NCI-H446 (cell line): ENCODE measurements at places on chromosomes 4 and X.

DNA sequence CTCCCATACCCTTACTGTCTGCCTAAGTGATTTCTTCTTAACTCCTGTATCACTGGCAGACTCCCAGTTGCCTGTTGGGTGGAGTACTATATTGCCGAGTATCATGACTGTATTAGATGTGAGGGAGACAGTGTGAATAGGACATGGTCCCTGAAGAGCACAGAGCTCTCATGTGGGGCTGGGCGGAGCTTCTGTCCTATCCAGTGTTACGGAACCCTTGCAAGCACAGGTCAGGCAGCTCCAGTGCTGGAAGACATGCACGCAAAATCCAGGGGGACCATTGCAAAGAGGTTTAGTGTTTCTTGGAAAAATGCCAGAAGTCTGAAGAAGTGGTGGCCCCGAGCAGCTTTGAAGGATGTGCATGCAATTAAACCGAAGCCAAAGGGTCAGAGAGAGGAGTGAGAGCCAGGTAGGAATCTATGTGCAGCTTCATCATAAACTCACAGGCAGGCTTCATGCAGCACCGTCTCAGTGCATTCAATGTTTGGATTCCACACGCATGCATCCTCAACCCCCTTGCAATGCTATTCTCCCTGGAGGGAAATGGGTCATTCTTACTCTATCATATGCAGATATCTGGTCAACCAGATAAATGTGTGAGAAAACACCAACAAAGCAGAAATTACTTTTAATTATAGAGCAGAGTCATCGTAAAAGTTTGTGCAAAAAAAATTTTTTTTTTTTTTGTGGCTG is 49.7 kb upstream of the DHRSX start:
- DNase-seq, result no peak

GRCh38 chr4:185709802-185710486 is 102.0 kb downstream of the SORBS2 start:
- DNase-seq, result no peak

GRCh38 chr4:4859325-4859798 is at the start of gene MSX1:
MSX1 (plus strand) TSS chr4:4859665; CDS start chr4:4859900, 235 bp downstream.
- DNase-seq, result peak; percentile 3

- no peak for DNase-seq
Measured at GRCh38 chrX:129618997-129619396, 35.8 kb downstream of the APLN start.

- no peak for DNase-seq
Measured at GRCh38 chrX:13587786-13588477, 18.5 kb downstream of the EGFL6 start.

DNA sequence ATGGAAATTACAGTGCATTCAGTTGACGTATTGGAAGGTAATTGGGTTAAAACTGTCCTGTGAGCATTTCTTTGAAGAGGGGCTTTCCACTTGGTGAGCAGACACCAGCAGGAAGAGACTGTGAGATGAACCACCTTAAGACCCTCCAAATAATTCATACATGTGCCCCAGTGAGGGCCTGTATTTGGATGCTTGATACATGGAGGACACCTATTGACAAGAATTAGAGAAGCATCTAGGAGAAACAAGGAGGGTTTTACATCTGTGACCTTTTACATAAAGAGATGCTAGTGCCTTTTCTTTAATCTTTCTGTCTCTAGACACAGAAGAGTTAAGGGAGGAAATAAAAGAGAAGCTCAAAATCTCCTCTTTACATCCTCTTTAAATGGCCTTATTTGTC is 1115.3 kb upstream of the IGFBP7 start:
- DNase-seq, result no peak

DNA sequence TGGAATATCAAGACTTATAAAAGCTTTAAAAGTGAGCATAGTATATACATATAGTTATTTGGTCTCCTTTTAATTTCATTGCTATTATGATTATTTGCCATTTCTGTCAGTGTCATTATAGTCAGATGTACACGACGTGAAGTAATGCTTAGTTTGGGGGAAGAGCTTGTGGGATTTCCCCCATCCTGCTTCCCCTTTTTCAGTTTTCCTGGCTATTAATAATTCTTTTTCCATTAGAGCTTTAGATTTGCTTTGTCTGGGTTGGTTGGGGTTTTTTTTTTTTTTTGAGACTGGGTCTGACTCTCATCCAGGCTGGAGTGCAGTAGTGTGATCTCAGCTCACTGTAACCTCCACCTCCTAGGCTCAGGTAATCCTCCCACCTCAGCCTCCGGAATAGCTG is 5.4 kb downstream of the ABCE1 start:
- no peak for DNase-seq

DNA sequence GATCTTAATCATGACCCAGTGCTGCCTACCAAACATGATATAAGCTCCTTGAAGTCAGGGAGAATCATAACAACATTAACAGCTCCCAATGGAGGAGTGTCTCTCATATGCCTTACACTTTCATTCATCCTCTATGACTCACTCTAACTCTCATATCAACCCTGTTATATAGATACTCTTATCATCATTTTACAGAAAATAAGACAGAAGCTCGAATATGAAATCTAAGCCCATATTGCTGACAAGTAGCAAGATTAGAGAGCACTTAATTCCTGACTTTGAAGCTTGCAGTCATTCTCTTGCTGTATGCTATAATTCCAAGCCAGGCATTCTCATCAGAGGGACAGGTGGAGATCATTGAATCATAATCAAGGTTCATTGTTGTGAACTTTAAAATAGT is 476.7 kb upstream of the ATOH1 start:
- no peak for DNase-seq

DNA sequence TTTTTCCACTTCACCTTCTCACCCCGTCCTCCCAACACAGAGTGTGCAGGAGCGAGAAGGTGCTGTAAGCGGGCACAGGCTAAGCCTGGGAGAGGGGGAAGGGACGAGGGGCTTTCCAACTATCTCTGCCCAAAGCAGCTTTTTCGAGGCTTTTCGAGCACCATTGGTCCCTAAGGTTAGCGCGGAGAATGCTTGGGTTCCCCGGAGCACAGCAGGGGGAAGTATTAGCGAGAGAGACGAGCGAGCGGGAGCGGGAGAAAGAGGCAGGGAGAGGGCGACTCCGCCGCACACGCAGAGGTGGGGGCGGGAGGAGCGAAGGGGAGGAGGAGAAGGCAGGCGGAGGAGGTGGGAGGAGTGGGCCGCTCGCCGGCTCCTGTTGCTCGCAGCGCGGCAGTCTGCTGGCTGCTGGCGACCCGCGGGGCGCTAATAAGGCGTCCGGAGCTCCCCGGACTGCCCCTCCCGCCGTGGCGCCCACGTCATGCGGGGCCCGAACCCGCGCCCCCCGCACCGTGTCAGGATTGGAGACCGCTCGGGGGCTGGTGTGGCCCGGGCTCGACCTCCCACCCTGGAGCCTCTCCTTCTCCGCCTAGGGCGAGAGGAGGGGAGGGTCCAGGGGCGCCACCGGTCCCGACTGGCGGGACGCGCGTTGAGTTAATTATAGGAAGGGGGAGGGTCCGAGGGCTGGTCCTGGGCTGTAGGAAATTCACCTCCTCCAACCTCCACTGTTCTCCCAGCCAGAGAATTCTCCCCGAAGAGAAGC is at the start of gene ADAMTS3:
Gene ADAMTS3 (minus strand): TSS at position 263 of the 760 bp plus-strand sequence. CDS start 459 bp downstream, outside the sequence.
- DNase-seq, result no peak

DNA sequence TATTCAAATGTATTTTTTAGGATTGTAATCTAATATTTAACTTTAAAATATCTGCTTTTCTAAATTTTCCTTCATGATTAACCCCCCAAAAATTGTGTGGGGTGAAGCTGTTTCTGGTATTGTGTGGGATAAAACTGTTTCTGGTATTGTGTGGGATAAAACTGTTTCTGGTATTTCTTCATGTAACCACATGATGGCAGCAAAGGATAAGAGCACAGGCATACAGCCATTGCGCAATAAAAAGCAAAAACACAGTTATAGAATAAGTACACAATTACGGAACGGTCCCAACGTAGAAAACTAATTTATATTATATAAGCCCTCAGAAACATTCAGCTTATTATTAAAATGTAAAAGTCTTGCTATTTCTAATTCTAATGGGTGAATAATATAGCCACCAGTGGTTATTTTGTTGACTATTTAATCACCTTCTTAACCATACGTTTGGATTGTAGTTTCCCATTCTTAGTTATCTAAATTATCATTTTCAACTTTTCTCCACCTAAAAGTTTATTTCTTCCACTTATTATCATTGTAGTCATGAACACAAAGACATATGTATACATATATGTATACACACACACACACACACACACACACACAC is 333.9 kb upstream of the FSTL5 start:
- peak; percentile 16 for DNase-seq

- peak; percentile 46 for DNase-seq
Measured at GRCh38 chr4:168521721-168522120, 24.9 kb downstream of the PALLD start.

GRCh38 chr4:39154009-39154408 is 28.3 kb upstream of the WDR19 start:
- no peak for DNase-seq

DNA sequence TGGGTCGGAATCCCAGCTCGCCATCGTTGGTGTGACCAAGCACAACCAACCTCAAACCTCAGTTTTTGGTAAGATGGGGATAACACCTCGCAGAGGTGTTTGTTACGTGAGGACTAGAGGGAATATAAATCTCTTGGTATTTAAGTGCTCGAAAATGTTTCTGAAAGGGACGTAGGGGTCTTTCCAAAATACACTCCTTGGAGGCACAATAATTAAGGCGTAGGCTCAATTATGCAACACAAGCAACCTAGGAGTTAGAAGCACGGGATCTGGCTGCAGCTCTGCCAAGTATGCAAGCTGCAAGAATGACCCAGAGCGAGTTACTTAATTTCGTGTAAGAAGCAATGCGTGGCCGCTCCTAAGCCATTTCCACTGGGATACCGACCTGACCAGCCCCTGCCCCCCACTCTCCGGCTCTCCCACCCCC is 552 bp downstream of the ADH5 start:
- DNase-seq, result no peak

- no peak for DNase-seq
Measured at GRCh38 chr4:103756741-103757140, 37.0 kb upstream of the TACR3 start.

DNA sequence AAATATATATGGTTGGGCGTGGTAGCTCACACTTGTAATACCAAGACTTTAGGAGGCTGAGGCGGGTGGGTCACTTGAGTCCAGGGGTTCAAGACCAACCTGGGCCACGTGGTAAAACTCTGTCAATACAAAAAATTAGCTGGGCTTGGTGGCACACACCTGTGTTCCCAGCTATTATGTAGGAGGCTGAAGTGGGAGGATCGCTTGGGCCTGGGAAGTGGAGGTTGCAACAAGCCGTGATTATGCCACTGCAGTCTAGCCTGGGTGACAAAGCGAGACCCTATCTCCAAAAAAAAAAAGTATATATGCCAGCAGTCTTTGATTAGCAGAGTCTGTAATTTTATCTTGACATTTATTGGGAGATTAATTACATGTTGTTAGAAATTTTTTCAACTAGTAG is 8.7 kb downstream of the EIF2S3 start:
- no peak for DNase-seq

DNA sequence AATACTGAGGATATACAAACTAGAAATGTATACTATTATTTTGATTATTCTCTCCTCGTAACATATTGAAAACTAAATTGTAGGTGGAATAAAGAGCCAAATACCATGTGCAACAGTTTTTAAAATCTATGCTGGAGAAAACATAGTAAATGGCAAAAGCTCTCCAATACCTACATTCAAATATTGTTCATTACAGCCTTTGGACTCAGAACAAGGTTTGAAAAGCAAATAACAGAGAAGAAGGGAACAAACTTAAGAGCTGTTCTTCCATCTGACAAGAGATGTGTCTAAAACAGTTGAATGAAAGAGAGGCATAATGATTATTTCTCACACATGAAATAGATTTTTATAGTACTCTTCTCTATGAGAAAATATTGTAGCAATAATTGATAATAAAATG is 25.0 kb upstream of the UGT2B7 start:
- DNase-seq, result no peak

DNA sequence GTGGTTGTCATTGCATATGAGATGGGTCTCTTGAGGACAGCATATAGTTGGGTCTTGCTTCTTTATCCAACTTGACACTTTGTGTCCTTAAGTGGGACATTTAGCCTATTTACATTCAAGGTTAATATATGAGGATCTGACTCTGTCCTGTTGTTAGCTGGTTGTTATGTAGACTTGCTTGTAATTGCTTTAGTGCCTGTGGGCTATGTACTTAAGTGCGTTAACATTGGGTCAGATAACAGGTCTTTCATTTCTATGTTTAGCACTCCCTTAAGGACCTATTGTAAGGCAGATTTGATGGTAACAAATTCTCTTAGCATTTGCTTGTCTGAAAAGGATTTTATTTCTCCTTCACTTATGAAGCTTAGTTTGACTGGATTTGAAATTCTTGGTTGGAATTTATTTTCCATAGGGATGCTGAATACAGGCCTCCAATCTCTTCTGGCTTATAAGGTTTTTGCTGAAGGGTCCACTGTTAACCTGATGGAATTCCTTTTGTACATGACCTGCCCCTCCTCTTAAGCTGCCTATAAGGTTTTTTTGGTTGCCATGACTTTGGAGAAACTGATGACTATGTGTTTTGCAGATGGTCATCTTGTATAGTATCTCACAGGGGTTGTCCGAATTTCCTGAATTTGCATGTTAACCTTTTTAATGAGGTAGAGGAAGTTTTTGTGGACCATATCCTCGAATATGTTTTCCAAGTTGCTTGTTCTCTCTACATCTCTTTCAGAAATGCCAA is 162.0 kb downstream of the NKX6-1 start:
- DNase-seq, result no peak

- DNase-seq, result peak; percentile 38
Measured at GRCh38 chr4:1167244-1167949, 5.0 kb downstream of the SPON2 start.

DNA sequence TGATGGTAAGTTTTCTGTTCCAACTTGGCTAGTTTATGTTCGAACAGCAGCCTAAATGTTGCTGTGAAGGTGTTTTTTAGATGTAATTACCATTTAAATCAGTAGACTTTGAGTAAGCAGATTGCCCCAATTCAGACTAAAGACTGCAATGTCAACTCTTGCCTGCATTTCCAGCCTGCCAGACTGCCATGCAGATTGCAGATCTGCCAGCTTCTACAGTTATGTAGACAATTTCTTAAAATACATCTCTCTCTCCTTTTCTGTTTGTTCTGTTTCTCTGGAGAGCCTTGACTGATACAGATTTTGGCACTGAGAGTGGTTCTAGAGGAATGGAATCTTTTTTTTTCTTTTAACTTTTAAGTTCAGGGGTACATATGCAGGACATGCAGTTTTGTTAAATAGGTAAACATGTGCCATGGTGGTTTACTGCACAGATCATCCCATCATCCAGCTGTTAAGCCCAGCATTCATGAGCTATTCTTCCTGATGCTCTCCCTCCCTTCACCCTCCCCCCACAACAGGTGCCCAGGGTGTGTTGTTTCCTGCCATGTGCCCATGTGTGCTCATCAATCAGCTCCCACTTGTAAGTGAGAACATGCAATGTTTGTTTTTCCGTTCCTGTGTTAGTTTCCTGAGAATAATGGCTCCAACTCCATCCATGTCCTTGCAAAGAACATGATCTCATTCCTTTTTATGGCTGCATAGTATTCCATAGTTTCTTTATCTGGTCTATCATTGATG is 227.8 kb downstream of the CPE start:
- DNase-seq, result no peak

DNA sequence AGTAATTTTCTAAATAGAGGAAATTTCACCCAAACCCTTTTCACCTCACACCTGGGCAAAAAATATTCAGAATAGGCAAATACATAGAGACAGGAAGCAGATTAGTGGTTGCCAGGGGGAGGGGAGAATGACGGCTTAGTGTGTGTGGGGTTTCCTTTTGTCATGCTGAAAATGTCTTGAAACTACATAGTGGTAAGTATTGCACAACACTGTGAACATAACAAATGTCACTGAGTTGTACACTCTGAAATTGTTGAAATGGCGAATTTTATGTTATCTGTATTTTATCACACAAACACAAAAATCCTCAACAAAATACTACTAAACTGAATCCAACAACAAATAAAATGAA is 60.7 kb upstream of the PLAC1 start:
- DNase-seq, result no peak
